ENCODE measurements at places on chromosomes 6 and 20.

- DNase-seq = peak; percentile 88
Observed at GRCh38 chr6:132798869-132799538, 567 bp upstream of the SLC18B1 start.

DNA sequence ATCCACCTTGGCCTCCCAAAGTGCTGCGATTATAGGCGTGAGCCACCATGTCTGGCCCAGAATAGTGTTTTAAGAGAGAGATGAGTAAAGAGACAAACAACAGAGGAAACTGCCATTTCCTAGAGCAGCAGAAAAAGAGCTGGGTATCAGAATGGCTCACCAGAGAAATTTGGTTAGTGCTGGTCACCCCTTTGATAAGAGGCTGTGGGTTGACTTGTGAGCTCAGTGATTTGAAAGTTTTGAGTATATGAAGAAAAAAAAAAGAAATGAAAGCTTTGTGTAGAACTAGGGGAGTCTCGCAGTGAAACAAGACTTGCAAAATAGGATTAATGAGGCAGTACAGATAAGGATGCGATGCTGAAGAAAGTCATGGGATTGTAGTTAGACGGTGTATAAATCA lies 29.6 kb downstream of the MGME1 start:
- DNase-seq = no peak

GRCh38 chr20:43849496-43850186 lies 65.0 kb upstream of the TOX2 start:
- DNase-seq = no peak

GRCh38 chr20:51563174-51563485 lies 20.6 kb upstream of the NFATC2 start:
- DNase-seq = no peak

DNA sequence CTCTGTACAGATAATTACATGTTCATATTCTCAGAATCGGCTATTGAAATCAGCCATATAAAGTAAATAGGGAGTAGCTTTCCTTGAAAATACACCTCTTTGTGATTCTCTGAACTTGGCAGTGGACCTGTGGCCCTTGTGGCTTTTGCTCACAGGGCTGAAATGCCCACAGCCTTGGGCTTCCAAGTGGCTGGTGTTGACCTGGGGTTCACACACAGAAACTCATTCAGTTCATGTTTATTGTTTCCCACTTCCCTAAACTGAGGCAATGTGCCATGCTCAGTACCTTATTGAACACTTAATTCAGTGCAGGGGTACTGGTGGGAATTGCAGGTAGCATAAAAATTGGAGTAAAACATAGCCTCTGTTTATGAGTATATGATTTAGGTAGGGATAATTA lies 19.1 kb upstream of the TULP4 start:
- DNase-seq = no peak

DNA sequence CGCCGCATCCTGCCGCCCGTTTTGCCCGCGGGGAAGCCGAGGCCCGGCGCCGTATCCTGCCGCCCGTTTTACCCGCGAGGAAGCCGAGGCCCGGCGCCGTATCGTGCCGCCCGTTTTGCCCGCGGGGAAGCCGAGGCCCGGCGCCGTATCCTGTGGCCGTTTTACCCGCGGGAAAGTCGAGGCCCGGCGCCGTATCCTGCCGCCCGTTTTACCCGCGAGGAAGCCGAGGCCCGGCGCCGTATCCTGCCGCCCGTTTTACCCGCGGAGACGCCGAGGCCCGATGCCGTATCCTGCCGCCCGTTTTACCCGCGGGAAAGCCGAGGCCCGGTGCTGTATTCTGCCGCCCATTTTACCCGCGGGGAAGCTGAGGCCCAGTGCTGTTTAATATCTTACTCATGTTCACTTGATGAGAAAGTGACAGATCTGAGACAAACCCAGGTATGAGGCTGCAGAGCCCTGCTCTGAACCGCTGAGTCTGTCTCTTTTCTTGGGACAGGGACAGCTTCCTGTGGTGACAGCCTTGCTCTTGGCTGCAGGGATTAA lies 129.4 kb downstream of the CDH26 start:
- DNase-seq = peak; percentile 38
